Anterior cingulate cortex (tissue), 58 donors: ENCODE measurements at places on chromosomes 16 and 17.
A peak's percentile ranks its signal among the peaks of the same experiment; 100 is the strongest.

GRCh38 chr16:29024278-29024677 lies 39.4 kb downstream of the LAT start:
- no peak for DNase-seq

GRCh38 chr17:35726127-35726952 lies 5.1 kb upstream of the RASL10B start:
- DNase-seq: no peak

GRCh38 chr17:66354981-66355380 lies 52.6 kb downstream of the PRKCA start:
- no peak for DNase-seq

DNA sequence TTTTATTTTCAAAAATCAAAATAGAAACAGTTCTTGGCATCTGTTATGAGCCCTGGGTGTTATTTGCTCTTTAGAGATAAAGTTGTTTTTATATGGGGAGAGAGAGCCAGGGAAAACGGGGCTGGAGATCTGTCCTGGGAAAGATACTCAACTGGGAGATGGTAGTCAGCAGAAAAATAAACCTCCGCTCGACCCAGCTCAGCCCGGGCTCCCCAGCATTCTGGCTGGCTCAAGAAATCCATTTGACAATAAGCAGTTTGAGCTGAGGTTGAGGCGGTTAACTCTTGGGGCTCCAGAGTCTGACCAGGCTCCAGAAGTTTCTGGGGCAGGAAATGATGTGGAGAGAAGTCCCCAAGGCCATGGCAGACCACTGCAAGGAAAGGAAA lies 151.9 kb downstream of the IRX5 start:
- DNase-seq: no peak

DNA sequence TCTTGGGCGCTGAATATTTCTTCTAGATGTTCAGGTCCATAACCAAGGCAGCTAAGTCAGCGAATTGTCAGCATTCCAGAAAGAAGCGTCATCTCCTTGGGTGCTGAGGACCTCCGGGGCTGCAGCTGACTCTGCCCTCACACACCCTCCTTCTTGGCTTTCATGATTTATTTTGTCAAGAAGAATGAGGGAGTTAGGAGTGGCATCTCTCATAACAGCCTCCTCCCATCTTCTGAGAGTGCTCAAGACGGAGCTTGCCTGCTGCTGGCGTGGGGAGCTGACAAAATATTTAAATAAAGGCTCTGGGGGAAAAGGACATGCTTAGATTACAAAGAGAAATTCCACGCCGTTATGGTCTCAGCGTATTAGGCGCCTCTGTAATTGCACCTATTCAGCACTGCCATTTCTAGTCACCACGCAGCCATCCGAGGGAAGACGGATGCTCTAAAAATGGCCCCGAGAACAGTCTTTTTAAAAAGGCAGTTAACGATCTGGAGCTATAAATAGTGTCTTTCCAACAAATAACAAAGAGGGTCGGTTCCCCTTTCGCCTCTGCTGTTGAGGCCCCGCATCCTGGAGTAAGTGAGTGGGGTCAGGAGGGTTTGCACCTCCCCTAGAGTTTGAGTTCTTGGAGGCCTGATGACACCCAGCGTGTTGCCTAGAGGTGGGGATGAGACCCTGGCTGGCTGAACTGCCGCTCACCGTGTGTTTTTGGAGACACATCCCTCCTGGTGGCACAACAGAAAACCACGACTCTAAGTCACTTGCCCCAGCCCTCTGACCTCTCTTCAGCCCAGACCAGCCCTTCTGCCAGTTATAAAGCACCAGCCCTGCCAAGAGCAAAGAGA lies 187.0 kb downstream of the CCDC182 start:
- no peak for DNase-seq

GRCh38 chr17:61209525-61209924 lies 190.1 kb upstream of the TBX2 start:
- peak; percentile 25 for DNase-seq

DNA sequence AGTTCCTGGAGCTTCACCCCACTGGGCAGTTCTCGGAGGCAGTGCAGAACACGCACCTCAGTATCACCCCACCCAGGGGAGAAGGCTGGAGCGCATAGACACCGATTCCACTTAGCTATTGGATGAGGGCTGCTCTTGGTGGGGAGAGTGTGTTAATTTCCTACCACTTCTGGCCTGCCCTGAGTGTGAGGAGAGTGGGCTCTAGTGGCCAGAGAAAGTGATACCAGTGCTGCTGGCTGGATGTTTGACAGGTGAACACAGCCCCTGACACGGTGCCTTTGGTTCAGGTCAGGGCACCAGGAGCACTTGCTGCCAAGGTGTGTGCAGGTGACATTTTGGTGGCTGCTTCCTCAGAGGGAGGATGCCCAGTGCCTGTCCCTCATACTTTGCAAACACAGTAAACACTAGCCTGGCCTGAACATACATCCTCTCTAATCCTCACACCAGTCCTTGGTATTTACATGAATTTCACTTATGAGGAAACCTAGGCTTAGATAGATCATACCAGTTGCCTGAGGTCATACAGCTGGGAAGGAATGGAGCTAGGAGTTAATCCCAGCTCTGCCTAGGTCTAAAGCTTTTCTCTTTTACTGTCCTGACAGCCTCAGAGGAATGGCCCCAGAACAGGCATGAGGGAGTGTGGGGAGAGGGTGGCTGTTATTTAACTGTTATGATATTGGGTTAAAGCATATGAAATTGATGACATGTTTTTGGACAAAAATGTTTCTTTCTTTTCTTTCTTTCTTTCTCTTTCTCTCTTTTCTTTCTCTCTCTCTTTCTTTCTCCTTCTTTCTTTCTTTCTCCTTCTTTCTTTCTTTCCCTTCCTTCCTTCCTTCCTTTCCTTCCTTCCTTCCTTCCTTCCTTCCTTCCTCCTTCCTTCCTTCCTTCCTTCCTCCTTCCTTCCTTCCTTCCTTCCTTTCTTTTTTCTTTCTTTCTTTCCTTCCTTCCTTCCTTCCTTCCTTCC lies 21.0 kb upstream of the ITGAX start:
- no peak for DNase-seq

DNA sequence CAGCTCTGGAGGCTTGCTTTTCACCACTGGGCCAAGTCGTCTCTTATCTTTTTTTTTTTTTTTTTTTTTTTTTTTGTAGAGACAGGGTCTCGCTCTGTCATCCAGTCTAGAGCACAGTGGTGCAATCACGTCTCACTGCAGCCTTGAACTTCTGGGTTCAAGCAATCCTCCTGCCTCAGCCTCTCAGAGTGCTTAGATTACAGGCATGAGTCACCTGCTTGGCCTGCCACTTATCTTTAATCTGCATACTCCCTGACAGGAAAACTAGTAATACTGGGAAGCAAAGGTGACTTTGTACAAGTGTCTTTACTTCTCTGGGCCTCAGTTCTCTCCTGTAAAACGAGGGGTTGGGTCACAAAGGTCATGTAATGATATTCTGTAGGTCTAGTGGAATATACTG lies 15.0 kb downstream of the NTN1 start:
- no peak for DNase-seq
